Stimulated activated CD4-positive, alpha-beta T cell treated with anti-CD3 and anti-CD28 coated beads, Interleukin-15, amount 100 ng/mL, for 48 hours (primary cell): ENCODE measurements at places on chromosomes 5 and 9.
A peak's percentile ranks its signal among the peaks of the same experiment; 100 is the strongest.

GRCh38 chr5:157574456-157575380 is 857 bp downstream of the ADAM19 start:
- DNase-seq: no peak

GRCh38 chr9:1939926-1940368 is 75.2 kb upstream of the SMARCA2 start:
- peak; percentile 13 for DNase-seq

- DNase-seq: no peak
Measured at GRCh38 chr9:92968081-92968480, 20.8 kb downstream of the FGD3 start.

DNA sequence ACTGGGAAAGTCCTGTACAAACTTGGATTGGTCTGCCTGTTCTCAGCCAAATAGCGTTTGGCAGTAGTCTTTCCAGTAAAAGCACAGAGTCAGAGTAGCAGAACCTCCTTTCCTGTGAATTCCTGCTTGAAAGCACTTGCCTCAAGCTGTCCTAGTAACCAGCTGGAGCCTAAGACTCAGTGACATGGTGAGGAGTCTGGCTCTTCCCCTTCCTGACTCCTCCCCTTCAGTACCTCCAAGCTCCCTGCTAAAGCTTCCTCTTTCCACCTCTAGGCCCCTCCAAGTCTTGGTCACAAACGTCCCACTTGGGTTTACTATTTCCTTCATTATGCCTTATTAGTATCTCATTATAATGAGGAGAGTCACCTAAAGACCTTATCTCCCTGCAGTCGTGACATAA is 21.4 kb upstream of the FAM81B start:
- no peak for DNase-seq
